Fibroblast of the aortic adventitia (primary cell): ENCODE measurements at places on chromosomes 4 and X.

GRCh38 chrX:129653971-129654651 is 645 bp downstream of the APLN start:
- no peak for DNase-seq

GRCh38 chr4:26000274-26000950 is 86.4 kb downstream of the SMIM20 start:
- DNase-seq = peak; percentile 50

DNA sequence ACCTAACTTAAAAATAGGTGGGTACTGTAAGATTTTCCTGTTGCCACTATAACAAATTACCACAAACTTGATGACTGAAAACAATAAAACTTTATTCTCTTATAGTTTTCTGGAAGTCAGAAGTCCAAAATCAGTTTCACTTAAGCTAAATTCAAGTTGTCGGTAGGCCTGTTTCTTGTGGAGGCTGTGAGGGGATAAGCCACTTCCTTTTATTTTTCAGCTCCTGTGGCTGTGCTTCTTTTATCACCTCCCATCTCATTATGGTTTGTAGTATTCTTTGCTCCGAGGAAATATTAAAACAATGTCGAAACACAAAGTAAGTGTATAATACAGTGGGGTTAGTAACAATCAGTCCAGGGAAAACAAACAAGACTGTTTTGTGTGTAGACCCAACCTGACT is 610.5 kb upstream of the TECRL start:
- no peak for DNase-seq

- no peak for DNase-seq
These were observed 8.6 kb downstream of the NOP14 start for GRCh38 chr4:2954358-2955185.

GRCh38 chr4:130338851-130339250 is 1242.9 kb downstream of the C4orf33 start:
- DNase-seq = no peak

GRCh38 chrX:112627206-112627605 is 52.5 kb downstream of the LHFPL1 start:
- no peak for DNase-seq

DNA sequence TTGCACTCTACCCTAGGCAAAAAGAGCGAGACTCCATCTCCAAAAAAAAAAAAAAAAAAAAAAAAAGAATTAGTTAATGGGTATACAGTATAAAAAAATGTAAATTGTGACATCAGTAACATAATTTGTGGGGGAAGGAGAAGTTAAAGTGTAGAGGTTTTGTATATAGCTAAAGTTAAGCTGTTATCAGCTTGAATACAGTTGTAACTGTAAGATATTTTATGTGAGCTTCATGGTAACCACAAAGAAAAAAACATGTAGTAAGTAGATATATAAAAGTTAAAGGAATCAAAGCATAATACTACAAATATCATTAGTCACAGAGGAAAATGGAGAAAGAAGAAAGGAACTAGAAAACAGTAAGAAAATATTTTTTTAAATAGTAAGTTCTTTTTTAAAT is 53.2 kb upstream of the EPGN start:
- DNase-seq = no peak

DNA sequence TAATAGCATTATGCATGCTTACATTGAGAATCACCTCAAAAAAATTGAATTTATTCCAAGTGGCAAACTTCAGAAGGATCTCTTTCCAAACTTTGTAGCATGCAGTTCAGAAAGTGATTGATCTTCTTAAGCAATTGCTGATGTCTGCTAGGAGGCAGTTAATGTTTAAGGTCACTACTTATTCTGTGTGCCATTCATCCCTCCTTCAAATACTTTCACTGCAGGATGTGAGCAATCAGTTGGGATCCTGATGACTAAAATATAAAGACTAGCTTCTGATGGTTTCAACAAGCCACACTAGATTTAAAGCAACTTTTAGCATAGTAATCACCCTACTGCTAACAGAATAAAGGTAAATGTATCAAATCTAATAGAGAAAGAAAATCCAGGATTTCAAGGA is 414.1 kb downstream of the ADGRL3 start:
- no peak for DNase-seq

- no peak for DNase-seq
These were observed 261.1 kb upstream of the PLCXD1 start for GRCh38 chrX:19912-20571.

- DNase-seq = peak; percentile 12
These were observed 77.9 kb downstream of the LRRC66 start for GRCh38 chr4:51942108-51942832.

DNA sequence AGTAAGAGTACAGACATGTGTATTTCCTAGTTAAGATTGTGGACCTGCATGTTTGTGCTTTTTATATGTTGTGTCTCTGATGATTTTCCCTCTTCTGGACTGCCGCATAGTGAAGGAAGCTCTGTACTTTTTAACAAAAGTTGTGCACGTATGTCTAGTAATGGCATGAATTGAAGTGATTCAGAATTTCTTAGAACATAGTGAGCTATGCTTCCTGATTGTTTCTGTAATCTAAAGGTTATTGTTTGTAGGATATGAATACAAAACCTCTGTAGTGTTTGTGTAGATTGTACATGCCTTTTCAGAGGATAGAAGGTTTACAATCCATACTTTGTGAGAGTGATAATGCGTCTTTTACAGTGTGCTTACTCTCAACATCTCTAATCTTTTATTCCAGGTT is 37.0 kb upstream of the NUDT6 start:
- no peak for DNase-seq

DNA sequence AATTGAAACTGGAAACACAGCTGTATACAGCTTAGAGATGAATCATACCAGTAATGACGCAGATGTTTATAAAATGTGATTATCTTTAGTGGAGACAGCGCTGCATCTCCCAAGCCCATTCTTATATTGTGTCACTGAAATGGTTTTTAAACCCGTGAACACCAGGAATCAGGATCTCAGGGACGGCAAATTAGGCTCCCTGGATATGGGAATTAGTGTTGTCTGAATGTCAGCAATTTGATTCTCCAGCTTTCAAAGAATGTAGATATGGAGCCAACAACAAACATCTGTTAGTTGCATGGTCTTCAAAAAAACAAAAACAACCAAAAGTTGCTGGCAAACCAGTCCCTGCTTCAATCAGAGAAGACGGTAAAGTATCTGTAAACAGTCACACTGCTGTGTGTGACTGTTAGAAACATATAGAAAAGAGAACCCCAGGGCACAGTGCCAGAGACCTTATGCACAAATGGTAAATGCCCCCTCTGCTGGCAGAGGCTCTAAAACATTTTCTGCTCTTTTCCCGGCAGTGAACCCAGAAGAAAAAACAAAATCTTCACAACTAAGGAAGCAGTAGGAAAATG is 351.9 kb upstream of the FTHL17 start:
- peak; percentile 11 for DNase-seq

GRCh38 chr4:7903791-7904516 is 35.7 kb downstream of the AFAP1 start:
- peak; percentile 97 for DNase-seq

DNA sequence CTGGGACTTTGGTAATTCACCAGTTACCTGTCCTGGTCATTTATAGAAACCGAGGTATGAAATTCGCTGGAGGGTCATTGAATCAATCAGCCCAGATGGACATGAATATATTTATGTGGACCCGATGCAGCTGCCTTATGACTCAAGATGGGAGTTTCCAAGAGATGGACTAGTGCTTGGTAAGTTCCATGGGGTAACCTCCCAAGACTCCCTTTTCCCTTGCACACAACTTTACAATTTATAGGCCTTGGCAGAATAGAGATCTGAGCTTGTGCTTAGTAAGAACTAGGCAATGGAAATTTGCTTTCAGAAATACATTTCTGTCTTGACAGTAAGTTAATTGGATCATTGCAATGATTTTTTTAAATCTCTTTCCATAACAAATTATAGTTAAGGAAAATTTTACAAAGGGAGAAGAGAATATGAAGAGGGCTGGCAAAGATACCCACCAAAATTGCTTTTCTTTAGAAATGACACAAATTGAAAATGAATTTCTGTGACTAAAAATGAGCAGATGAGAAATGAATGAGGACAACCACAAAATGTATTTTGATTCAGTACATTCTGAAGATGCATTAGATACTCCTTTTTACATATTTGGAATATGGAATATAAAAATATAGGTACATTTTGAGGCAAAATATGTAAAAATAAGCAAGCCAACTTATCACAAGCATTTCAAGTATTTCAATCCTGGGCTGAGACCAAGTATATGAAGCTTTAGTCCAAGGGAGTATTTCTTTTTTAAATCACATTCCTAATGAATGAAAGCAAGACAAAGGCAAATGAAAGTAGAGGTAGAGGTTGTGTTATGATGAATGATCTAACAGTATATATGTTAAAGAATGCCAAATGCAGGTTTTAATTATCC is 45.9 kb downstream of the PDGFRA start:
- peak; percentile 39 for DNase-seq

- DNase-seq = peak; percentile 83
These were observed 89.4 kb upstream of the TRIM2 start for GRCh38 chr4:153114771-153115321.

- DNase-seq = no peak
These were observed 222.4 kb downstream of the GPAT3 start for GRCh38 chr4:83758285-83758684.

DNA sequence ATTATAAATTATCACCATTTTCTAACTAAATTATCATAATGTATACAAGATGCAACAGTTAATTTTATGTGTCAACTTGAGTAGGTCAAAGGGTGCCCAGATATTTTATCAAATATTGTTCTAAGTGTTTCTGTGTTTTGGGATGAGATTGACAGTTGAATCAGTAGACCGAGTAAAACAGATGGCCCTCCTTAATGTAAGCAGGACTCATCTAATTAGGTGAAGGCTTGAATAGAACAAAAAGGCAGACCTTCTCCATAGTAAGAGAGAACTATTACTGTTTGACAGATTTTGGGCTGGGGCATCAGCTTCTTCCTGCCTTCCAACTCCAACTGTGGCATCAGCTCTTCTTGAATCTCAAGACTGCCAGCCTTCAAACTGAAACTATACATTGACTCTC is 185.8 kb downstream of the TRAM1L1 start:
- DNase-seq = no peak
